Mucosa of descending colon (tissue), 3 donors: ENCODE measurements at places on chromosomes 3 and 15. TPM values are rescaled to one million over a fixed set of nuclear protein-coding genes. Genes with fewer than 3 reads are reported as not detected.

Gene AMIGO3
- not detected for total RNA-seq

Gene CYP1A1
- total RNA-seq, result 0.13 TPM

Gene CPNE9
- 0.70 TPM for total RNA-seq

Gene RTF1
- 26.4 TPM for total RNA-seq

Gene GP9
- total RNA-seq, result not detected

Gene RTP4
- 8.5 TPM for total RNA-seq

Gene SLC9C1
- 0.96 TPM for total RNA-seq

Gene AADACL2
- not detected for total RNA-seq

Gene LDHAL6B
- not detected for total RNA-seq

Gene GCSAM
- total RNA-seq, result 0.41 TPM

Gene RYR3
- 0.84 TPM for total RNA-seq

Gene MYH15
- 0.46 TPM for total RNA-seq

Gene MYL3
- 1.2 TPM for total RNA-seq

Gene KCNH8
- total RNA-seq, result 1.3 TPM

Gene IRAK2
- total RNA-seq, result 3.2 TPM

Gene RPL14
- total RNA-seq, result 1,490 TPM

Gene ATP13A4
- 7.3 TPM for total RNA-seq

- no peak for DNase-seq
These were observed 240.1 kb upstream of the ZPLD1 start for GRCh38 chr3:102194760-102195159.

DNA sequence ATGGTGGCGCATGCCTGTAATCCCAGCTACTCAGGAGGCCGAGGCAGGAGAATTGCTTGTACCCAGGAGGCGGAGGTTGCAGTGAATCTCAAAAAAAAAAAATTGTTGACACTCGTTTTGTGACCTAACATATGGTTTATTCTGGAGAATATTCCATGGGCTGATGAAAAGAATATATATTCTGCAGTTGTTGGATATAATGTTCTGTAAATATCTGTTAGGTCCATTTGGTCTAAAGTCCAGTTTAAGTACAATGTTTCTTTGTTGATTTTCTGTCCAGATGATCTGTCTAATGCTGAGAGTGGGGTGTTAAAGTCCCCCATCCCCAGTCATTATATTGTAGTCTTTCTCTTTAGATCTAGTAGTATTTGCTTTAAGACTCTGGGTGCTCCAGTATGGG lies 15.6 kb downstream of the IL20RB start:
- no peak for DNase-seq

DNA sequence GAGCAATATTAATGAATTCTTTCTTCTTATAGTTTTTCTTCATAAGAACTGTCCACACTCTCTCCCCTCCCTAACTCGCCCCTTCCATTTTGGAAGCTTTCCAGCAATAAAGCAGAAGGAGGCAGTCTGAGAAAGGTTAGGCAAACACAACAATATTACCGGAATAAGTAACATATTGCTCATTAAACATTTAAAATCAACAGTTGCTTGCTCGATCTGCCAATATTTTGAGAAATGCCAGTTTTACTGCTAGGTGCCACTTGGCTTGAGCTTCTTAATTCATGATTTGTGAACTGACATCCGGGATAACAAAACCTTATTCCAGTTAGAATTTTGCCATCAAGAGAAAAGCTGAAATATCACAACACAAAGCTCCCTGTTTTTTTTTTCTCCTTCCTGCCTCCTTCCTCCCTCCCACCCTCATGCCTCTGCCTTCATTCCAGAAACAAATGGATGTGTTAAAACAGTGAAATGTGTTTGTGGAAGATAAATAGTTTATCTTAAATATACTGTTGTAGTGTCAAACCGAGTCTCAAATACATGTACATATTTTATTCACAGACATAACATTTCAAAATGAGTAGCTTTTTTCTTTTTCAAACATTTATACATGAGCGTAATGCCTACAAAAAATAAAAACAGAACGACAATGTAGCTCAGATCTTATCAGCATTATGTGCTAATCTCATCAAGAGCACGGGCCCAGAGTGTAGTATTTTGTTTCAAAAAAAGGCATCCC lies 253.7 kb downstream of the GAP43 start:
- no peak for DNase-seq

- DNase-seq, result no peak
These were observed 149.8 kb downstream of the TMCO5A start for GRCh38 chr15:38084289-38084688.

DNA sequence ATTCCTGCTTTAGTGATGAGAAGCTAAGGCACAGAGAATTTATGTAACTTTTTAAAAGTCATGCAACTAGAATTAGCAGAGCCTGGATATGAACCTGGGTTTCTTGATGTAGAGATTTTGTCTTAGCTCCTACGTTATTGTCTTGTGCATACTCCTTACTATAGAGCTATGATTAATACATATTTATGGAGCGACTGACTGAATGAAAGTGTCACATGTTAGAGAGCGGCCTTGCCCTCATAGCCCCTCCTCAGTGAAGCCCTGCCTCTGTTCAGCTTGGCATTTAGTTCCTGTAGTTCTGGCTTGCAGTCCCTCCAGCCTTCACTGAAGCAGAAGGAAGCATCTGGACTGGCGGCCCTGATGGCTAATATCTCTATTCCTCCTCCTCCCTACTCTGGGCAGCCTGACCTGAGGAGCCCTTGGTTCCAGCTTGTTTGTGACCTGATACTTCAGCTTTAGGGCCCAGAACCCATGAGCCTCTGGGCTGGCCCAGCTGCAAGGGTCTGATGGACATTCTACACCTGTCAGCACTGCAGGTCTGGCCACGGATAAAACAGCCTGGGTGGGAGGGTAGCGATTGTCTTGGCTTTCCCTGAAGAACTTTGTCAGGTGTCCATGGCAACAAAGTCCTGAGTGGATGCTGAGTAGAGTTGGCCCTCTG lies 13.4 kb upstream of the AGBL1 start:
- no peak for DNase-seq

- no peak for DNase-seq
These were observed 725 bp downstream of the FEM1B start for GRCh38 chr15:68278345-68278594.

DNA sequence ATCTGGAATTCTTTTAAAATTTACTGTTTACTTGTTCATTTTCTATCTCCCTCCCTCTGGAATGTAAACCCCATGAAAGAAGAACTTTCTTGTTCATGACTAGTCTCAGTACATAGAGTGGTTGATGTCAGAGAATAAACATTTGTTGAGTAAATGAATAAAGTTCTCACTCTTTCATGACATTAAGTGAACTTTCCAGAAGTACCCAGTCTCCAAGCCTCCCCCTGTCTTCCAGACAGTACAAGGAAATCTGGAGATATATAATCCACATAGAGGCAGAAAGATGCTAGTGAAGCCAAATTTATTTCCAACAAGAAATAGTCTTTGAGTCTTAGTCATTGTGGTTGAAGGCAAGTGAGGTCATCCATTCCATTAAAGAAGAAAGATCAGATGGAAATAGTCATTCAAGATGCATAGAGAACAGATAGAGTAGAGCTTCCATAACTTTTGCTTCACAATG lies 71.5 kb upstream of the GALNT15 start:
- DNase-seq, result no peak

GRCh38 chr3:7692866-7693265 lies 808.8 kb upstream of the LMCD1 start:
- no peak for DNase-seq

DNA sequence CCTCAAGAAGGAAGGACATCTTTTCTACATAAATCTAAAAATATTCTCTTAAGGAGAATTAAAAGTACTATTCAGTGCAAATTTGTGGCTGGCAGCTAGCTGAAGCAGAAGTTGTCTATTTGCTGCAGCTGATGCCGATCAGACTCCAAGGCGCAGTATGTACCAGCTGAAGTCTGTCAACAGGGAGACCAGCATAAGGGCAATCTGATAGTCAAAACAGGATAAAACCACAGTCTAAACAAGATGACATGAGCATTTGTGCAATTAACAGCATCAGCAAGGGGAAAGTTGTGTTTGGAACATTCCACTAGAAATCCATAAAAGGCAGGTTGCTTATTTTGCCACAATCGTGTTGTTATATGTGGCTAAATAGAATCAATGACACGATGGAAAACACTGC lies 198.2 kb upstream of the ROBO2 start:
- DNase-seq, result no peak

GRCh38 chr3:196754091-196754981 lies 14.7 kb downstream of the PAK2 start:
- peak; percentile 62 for DNase-seq

DNA sequence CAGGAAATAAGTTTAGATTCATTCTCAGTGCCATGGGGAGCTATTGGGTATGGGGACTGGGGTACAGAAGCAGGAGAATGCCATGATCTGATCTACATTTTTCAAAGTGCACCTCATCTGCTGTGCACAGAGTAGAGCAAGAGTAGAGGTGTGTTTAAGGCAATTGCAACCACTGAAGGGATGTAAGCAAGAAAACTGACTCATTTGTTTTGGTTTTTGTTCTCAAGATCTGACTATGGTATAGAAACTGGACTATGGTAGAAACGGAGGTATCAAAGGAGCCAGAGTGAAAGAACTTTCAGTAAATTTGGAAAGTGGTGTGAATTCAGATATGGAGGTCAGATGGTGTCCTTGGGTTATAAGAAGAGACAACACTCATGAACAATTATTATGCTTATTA lies 86.2 kb upstream of the CMSS1 start:
- no peak for DNase-seq

- DNase-seq, result no peak
These were observed 660 bp downstream of the CCK start for GRCh38 chr3:42265059-42265991.

GRCh38 chr15:27746401-27746955 lies 352.6 kb downstream of the OCA2 start:
- DNase-seq, result no peak

- DNase-seq, result no peak
These were observed 389.1 kb upstream of the RARB start for GRCh38 chr3:25038922-25039321.

GRCh38 chr3:44712455-44713075 lies at the start of gene ZNF502:
ZNF502 (plus strand) TSS chr3:44712660; CDS start chr3:44720262, 7,602 bp downstream.
- DNase-seq, result peak; percentile 88

DNA sequence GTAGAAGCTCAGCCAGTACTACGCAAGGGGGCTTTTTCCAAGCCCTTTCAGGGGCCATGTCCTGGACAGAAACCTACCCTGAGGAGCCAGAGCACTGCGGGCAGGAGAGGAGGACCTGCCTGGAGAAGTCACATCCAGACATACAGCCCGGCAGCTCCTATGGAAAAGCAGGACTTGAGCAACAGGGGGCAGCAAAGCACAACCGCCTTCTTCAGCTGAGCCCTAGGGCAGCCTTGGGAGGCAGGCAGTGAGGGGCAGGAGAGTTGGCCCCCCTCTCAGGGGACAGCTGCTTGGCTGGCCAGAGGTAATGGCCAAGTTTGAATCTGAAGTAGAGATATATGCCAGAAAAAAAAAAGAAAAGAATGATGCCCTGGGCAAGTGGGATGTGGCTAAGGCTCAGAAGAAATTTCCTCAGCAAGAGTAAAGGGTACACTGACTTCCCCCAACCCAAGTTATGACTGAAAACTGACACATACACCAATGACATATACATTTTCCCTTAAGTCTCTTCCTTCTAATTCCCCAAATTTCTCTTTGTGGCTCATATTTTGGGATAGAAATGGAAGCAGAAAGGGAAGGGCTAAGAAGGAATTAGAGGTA lies 56.9 kb downstream of the CYP19A1 start:
- peak; percentile 85 for DNase-seq

GRCh38 chr15:49817100-49817499 lies 196.3 kb downstream of the DTWD1 start:
- DNase-seq, result no peak

- no peak for DNase-seq
These were observed 41.6 kb upstream of the SEMA6D start for GRCh38 chr15:47675735-47676134.

- DNase-seq, result no peak
These were observed 32.9 kb upstream of the TM4SF4 start for GRCh38 chr3:149441642-149442041.

GRCh38 chr3:101454629-101455028 lies 58.4 kb downstream of the SENP7 start:
- no peak for DNase-seq
